ENCODE measurements at places on chromosomes 4 and X.
A peak's percentile ranks its signal among the peaks of the same experiment; 100 is the strongest.

GRCh38 chr4:120555058-120555457, 367.5 kb downstream of the PRDM5 start:
- no peak for DNase-seq

DNA sequence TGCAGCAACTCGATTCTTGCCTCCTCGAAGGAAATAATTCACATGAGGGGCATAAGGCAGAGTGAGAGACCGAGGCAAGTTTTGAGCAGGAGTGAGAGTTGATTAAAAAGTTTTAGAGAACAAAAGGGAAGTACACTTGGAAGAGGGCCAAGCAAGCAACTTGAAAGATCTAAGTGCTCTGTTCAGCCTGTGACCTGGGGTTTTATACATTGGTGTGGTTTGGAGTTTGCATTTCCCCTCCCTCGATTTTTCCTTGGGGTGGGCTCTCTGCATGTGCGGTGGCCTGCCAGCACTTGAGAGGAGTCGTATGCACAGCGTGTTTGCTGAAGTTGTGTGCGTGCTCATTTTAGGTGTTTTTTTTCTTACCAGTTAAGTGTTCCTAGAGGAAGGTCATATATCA, 356.4 kb downstream of the KLHL4 start:
- DNase-seq: peak; percentile 35

DNA sequence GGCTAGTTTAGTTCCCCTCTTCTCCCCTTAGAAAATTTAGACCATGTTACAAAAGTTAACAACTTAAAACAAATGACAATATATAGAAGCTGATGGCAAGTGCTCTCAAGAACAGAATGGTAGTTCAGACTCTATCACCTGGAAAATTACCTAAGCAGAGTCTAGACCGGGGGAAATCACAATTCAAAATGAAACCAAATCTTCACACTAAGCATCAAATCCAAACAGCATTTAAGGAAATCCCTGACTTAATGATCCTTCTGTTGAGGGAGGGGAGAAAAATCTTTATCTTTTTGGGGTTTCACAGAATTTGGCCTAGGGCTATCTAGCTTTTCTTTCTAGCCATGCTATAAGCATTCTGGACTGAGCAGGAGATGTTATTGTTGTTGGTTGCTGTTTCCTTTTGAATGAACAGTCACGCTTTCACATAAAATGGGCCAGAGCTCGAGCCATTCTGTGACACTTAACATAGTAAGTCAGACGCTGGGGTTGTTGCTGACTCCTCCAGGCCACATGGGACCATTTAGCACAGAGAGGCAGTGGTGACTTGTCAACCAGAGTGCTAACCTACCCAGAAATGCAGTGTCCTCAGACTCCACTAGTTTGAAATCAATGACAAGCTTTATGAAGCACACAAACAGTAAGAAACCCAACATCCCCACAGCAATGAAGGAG, 16.0 kb upstream of the LSM6 start:
- no peak for DNase-seq

GRCh38 chr4:123876671-123877101, 480.1 kb downstream of the SPRY1 start:
- no peak for DNase-seq

GRCh38 chr4:141158219-141158618, 24.9 kb upstream of the RNF150 start:
- DNase-seq: peak; percentile 18

DNA sequence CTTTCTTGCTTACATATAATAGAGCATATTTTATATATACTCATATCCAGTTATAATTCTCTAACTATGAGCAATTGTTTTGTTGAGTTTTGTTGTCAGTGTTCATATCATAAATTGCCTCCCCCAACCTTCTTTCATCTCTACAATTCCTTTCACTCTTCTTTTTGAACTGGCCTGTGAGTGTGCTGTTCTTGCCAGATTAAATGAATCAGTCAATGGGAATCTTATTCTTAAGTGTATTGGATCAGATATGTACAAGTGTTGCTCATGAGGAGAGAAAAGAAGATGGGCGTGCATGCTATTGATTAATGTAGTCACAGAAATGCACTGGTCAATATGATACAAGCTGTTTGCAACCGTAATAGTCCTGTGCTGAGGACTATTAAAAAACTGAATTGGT, 728.1 kb upstream of the MAGEB2 start:
- DNase-seq: no peak

GRCh38 chrX:155993421-155993820, 4.1 kb upstream of the IL9R start:
- no peak for DNase-seq

DNA sequence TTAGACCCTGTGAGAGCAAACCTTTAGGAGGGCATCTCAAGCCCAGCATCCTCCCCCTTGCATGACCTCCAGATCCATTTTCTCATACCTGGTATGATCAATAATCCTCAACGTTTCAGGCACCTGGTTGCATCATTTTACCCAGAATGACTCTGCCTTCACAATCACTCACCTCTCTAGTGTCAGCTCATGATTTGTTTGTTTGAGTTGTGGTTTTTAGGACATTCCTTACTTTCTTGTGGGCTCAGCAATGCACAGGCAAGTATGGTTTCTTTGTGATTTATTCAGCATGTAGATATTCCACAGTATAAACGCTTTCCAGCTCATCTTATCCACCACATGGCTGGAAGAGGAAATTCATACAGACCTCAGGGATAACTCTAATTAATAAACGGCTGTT, 93.6 kb upstream of the CPEB2 start:
- peak; percentile 9 for DNase-seq

DNA sequence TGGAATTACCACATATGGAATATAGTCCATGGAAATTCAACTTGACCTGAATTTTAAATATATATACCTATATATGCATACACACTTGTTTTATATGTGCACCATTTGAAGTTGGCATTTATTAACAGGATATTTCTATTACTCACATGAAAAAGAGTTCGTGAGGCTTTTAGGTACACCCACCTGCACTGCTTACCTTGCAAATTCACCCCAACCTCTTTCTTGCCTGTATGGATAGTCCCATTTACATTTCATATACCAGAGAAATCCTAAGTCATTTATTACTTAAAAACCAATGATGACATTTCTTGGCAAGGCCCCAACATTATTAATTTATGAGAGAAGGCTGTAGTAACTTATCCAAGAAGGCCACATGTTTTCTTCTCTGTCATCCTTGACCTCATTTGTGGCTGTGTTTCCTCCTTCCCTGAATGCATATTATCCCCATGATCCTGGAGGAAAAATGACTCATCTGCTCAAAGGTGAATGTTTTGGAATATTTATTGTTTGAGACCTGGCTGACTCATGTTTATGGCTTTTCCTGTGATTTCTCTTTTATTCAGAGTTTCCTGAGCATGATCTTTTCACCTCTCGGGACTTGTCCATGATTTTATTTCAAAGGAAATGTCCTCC, 62.2 kb upstream of the FAM241A start:
- DNase-seq: no peak

GRCh38 chr4:47415719-47416118, 47.8 kb downstream of the COMMD8 start:
- DNase-seq: no peak

GRCh38 chr4:137707626-137708025, 175.3 kb upstream of the PCDH18 start:
- no peak for DNase-seq

DNA sequence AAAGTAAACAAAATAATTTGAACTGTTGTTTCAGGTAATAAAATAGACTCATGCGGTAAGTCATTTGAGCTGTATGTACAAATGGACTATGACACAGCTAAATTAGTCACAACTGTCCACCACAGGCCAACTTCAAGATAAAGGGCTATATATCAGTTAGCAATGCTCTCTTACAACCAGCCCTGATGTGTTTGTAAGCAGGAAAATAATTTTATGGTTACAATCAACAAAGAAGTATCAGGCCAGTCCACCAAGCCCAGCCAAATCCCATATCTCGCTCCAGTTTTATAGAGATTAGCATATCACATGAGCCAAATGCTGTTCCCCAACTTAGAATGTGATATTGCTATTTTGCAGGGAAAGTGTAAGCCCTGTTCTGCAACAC, 511 bp upstream of the DUSP21 start:
- DNase-seq: no peak

GRCh38 chr4:19021617-19022016, 1000.1 kb upstream of the LCORL start:
- DNase-seq: no peak

DNA sequence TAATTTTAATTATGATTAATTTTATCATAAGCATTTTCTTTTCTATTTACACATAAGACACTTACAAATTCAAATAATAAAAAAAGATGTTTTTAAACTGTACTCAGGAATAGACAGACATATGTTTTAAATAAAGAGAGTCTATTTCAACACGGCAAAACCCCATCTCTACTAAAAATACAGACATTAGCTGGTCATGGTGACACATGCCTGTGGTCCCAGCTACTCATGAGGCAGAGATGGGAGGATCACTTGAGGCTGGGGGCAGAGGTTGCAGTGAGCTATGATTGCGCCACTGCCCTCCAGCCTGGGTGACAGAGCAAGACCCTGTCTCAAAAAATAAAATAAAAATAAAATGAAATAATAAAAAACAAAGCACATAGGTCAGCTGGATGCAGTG, 14.8 kb downstream of the FAM9B start:
- no peak for DNase-seq

GRCh38 chr4:157052429-157053040, 23.4 kb upstream of the GLRB start:
- peak; percentile 5 for DNase-seq

DNA sequence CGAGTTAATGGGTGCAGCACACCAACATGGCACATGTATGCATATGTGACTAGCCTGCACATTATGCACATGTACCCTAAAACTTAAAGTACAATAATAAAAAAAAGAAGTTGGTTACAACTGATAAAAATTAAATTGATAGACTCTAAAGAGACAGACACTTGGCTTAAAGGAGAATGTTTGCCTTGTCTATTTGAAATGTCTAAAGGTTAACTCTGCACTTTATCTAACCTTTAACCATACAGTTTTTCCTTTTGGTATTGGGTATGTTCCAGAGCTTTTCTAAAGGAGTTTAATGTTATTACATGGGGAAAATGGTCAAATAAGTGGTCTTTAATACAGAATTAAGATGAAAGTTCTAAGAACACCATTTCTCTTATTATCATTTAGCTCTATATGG, 145.1 kb upstream of the HCCS start:
- DNase-seq: no peak

GRCh38 chrX:34879346-34879745, 63.2 kb upstream of the FAM47B start:
- DNase-seq: no peak

- DNase-seq: no peak
Measured at GRCh38 chr4:77347351-77347966, 190.5 kb downstream of the CCNG2 start.

GRCh38 chr4:84495118-84495793, 3.8 kb downstream of the NKX6-1 start:
- DNase-seq: no peak

DNA sequence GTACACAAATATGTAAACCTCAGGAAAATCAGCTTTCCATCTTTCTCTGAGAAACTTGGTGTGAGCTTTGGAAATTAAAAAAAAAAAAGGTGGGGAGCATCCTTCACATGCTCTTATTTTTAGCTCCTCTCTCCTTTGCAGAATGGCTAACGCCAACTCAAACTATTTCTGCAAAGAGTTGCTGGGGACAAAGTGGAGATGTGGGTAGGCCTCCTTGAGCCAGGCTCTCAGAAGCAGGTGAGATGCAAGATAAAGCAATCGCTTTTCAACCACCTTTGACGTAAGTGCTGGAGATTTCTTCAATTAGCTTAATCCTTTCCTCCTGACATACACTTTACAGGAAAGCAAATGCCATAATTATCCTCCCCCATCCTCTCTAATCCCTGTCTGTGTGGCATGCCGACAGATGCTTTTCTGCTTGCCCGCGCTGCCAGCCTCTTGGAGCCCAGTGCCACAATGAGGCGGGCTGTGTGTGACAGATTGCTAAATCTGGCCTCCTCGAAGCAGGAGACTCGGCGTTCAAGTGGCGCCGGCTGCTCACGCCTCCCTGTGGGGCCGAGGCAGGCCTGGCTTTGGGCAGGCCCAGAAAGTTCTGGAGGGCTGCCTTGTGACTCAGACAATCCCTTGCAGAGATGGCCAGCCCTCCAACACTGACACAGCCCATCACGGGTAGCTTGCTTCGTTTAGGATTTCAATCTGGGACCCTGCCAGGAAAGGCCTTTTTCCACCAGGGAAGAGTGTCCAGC, 64.9 kb upstream of the SOD3 start:
- no peak for DNase-seq

DNA sequence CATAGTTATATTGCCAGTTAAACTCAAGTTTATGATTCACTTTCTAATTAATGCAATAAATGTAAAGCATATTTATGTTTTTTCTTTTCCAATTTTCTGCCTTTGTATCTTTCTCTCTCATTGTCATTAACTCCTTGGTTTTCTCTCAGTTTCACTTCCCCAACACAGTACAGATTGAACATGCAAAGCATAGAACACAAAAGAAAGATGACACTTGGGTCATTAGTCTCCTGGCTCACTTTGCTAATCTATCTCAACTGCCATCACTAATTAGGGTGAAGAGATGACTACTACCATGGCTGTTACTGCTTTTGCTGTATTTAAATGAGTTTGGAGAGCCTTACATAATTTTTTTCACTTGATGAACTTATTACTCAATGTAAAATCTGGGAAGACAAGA, 12.3 kb upstream of the NAA11 start:
- no peak for DNase-seq

- DNase-seq: no peak
Measured at GRCh38 chr4:97577004-97577403, 566.3 kb downstream of the STPG2 start.

- DNase-seq: no peak
Measured at GRCh38 chr4:6902318-6903042, 7.1 kb upstream of the TBC1D14 start.

DNA sequence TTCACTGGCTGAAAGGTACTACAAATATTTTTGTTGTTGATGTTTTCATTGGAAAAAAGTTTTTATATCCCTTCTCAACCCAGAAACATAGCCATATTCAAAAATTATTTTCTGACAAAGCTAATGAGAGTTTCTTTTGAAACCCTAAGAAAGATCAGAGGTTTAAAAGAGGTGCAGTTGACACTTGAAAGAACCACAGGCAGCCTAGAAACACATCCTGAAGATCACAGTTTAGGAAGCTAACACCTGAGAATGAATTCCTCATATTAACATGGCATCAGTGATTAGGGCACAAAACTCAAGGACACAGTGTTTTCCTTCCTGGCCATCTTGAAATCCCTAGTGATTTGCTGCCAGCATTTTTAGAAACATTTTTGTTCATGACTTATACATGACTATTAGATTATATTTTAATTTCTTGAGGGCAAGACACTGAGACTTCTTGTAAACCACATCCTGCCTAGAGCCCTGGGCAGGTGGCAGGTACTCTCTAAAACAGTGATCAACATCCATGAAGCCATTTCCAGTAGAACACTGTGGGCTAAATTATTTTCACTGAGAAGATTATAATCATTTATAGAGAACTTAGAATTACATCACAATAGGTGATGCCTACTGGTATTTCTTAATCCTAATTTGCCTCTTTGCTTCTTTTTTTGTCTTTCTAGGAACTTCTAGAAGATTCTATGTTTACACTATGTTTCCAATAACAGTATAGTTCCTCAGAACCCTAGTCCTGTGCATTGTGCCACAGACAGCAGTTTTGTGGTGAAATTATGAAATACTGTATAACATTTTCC, 80.0 kb downstream of the ARSJ start:
- DNase-seq: no peak

GRCh38 chr4:67684839-67685531, 16.0 kb downstream of the UBA6 start:
- DNase-seq: no peak

GRCh38 chr4:153771046-153771445, 11.2 kb upstream of the RNF175 start:
- no peak for DNase-seq

All from RPMI8226 (cell line).